ENCODE measurements at places on chromosomes 2 and 18.

DNA sequence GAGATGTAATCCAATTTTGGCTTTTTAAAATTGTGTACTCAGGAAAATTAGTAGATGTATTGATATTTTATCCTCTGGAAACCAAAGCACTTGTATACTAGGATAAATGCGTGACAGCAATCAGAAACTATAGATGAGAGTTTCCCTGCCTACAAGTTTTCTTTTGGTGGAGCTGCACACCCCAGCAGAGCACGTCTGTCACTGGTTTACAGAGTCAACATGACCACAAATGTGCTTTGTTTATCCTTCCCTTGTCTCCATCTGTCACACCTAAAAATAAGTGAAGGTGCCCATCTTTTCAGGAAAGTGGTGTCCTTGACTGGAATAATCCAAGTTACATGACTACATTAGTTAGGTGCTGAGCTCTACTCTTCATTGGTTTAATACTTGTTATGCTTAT is 210.4 kb upstream of the DSEL start:
- no peak for DNase-seq

DNA sequence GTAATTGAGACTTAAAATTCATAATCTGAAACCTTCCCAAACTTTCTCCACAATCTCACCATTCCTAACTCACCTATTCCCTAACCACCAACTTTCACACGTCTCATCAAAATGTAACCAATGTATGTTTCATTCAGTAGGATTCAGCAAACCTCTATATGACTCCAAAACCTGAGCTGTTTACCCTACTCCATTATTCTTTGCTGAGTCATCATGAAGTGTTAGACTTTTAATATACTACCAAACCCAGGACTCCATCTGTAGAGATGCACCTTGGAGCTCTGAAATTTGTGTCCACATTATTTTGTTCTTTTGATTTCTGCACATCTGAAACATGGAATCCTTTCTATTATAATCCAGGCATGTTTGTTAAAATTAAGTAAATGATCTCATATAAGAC is 727.0 kb upstream of the PIK3C3 start:
- DNase-seq: no peak

DNA sequence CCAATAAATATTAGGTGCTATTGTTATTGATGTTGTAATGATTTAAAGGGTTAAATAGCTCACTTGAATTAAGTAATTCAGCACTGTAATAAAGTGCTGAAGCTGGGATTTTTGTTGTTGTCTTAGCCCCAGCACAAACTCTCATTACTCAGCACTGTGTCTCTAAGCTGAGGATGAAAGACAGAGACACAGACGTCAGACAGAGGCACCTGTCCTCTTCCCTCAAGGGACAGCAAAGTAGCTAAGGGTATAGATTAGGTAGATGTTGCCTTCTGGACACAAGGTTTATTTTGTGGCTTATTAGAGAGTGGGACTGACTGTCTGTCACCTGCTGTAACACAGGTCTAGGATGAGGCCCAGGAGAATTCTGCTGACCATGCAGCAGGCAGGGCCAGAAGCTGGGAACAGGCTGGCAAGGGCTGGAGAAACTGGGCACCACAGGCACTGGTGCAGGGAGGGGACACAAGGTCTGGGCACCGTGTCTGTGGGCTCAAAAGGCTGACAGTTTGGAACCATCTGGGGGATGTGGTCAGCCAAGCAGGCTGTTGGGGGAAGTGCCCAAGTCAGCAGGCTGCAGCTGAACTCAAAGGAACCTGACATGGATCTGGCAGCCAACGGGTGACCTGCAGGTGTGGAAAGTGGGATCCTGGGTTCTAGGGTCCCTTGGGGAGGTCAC is 20.0 kb upstream of the PTPN4 start:
- no peak for DNase-seq

- DNase-seq: no peak
Observed at GRCh38 chr2:167988296-167988695, 259.1 kb downstream of the STK39 start.

GRCh38 chr2:64274399-64275173 is 130.4 kb upstream of the PELI1 start:
- no peak for DNase-seq

GRCh38 chr2:124542932-124543640 is 518.0 kb downstream of the CNTNAP5 start:
- DNase-seq: no peak
